ENCODE measurements at places on chromosomes 2 and 18.

DNA sequence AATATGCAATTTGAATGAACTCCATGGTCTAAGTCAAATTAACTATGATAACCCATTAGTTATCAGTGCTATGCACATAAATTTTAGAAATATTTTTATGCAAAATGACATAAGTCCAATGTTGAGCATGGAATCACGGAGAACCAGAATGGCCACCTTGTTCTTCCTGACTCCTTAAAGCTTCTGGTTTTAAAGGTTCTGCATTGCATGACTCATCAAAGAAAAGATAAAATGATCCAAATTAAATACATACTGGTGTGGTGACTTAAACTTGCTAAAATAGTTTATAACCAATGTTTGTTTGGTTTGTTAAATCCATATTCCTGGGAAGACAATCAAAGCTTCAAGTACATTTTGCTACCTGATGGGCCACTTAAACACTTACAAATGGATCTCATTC is 1146.9 kb upstream of the NRXN1 start:
- no peak for DNase-seq

DNA sequence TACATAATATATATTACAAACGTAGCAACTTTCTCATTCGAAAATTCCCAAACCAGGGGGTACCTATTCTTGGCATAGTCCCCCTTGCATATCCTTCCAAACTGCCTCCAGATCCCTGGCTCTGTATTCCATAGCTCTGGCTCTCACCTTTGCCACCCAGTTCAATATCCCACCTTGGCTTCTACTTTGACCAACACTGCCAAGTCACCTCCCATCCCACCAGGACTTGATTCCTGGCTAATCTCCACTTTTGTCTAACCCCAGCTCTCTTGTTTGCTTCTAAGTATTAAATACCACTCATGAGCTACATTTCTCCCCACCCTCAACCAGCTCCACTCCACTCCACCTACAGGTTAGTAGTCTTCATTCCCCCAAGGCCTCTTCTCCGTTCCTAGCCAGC is 103.2 kb upstream of the WDR75 start:
- DNase-seq: no peak

DNA sequence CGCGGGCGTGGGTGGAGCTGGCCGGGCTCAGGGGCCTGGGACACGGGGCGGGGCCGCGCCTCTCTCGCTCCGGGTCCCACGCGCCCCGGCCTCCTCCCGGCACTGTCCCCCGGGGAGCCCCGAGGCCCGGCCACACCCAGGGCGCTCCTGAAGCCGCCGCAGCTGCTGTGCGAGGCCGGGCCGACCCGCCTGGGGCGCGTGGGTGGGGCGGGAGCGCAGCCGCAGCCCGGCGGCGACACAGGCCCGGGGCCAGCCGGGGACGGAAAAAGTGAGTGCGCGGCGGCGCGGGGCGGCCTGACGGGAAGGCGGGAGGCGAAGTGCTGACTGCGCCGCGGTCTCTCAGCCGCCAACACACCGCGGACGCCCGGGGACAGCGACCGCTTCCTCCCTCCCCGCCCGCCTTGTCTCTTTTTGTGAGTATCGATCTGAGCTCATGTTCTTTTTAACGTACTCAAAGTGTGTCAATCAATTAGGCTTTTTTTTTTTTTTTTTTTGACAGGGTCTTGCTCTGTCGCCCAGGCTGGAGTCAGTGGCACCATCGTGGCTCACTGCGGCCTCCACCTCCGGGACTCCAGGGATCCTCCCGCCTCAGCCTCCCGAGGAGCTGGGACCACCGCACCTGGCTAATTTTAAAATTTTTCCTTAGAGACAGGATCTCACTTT is 14.5 kb downstream of the PDCD1 start:
- DNase-seq: peak; percentile 89

- no peak for DNase-seq
Observed at GRCh38 chr18:12960395-12960794, 12.6 kb downstream of the SEH1L start.

DNA sequence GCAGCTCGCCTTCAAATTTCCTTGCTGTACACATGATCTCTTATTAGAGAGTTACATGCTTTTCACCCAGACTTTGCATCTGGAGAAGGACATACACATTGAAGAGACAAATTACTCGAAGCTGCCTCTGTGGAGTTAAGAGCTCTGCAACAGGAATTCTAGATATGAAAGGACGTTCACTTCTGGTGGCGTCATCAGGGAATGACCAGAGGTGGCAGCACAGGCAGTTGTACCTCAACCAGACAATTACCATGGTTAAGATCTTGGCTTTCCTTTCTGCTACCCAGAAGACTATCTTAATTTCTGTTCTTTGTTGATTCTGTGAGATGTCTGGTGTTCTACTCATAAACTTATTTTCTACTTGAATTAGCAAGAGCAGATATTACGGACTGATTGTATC is 39.1 kb upstream of the MC4R start:
- DNase-seq: no peak

DNA sequence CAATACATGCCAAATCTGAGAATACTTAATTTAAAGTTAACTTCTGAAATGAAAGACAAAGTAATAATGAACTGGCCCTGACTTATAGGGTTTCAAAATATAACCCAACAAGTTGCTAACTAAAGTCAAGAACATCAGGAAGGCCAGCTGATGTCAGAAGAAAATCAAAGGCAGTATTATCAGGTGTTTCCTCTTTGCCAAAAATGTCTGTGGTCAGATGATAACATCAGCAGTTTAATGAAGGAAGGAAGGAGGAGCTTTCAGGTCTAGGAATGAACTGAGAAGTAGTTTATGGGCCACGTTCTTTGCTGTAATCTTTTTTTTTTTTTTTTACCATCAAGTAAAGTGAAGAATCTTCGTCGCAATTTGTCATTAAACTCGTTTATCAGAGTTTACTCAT is 40.9 kb downstream of the CDH2 start:
- DNase-seq: no peak

- DNase-seq: no peak
Observed at GRCh38 chr2:110866045-110866444, 133.7 kb downstream of the ACOXL start.

DNA sequence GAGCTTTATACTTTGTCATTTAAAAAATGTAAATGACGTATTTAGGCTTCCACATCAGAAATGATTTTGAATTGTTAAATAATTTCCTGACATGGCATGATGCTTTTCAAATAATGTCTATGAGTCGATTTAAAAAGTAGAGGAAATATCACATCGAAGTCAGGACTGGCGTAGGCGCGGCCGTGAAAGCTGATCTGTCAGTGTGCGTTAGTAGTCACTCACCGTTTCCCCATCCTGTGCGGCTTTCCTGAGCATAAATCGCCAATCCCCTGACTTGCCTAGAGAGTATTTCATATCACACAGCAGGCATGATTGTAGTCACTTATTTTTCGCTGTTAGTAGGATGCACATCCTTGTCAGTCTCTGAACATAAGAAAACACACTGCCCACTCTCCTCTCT is 843.1 kb downstream of the SOCS6 start:
- DNase-seq: no peak

DNA sequence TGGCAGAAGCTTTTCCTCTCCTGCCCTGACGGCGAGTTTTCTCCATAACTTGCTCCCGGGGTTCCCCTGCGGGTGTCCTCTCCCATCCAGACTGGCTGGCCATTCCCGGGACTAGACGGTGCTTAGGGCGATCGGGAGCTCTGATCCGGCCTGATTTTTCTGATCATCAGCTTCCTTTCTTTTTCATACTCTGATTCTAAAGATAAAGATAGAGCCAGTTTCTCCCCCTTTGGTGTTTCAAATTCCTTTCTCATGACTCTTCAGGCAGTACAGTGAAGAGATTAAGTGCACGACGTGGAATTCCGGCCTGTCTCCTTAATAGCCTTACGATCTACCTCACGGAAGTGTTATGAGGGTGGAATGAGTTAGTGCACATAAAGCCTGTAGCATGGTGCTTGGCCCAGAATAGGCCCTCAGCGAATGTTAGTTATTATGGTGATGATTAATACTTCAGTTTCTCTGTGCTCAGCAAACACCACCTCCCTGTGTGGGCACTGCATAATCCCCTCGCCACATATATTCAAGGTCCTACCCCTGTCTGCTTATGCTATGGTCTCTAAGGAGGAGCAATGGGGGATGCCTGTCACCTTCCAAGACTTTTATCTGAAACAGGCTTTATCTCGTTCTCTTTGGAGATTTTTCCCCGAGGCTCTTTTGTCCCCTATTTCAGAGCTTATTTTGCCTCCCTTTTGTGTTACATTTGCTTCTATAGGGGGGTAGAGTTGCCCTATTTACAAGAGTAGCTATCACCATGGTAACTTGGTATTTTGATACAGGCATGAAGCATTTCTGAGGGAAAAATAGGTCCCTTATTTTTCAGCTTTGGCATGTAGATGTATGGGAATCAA is 254.8 kb downstream of the CDH2 start:
- DNase-seq: no peak

- DNase-seq: no peak
Observed at GRCh38 chr2:227054006-227054405, 110.0 kb downstream of the COL4A4 start.

DNA sequence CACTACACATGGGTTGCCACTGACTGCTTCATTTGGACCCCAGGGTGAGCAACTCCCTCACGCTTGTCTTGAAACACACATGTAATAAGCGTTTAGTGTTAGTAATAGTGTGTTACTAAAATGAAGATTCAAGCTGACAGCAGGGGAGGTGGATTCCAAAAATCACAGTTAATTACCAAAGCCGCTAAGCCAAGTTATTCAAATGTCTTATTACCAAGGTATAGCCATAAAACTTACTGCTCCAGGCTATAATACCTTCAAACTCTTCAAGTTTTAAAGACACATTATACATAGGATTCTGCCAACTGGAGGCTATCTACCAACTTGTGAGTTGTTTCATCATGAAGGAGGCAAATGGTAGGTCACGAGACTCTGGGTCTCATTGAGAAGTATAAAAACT is 2.9 kb downstream of the LPIN2 start:
- no peak for DNase-seq

- no peak for DNase-seq
Observed at GRCh38 chr18:5285326-5285725, 10.2 kb downstream of the ZBTB14 start.

DNA sequence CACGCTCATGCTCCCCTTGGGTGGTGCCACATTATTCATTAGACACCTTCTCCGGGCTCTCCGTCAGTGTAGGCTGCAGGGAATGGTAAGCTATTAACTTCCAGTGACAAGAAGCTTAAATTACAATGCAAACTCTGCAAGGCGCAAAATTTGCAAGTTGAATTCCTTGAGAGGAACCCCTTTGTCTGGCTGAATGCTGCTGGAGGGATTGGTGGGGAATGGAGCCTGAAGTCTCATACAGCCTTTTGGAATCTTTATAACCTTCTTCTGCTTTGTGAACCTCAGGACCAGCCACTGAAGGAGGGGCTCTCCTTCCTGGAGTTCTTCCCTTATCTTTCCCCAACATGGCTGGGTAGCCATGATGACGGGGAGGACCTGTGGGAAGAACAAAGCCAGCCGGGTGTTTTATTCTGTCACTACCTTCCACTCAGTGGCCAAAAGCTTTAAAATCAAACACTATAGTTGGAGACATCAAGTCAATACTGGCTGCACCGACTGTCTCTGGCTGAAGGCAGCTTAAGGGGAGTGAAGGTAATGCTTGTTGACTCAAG is 220.9 kb upstream of the EPHA4 start:
- DNase-seq: no peak

DNA sequence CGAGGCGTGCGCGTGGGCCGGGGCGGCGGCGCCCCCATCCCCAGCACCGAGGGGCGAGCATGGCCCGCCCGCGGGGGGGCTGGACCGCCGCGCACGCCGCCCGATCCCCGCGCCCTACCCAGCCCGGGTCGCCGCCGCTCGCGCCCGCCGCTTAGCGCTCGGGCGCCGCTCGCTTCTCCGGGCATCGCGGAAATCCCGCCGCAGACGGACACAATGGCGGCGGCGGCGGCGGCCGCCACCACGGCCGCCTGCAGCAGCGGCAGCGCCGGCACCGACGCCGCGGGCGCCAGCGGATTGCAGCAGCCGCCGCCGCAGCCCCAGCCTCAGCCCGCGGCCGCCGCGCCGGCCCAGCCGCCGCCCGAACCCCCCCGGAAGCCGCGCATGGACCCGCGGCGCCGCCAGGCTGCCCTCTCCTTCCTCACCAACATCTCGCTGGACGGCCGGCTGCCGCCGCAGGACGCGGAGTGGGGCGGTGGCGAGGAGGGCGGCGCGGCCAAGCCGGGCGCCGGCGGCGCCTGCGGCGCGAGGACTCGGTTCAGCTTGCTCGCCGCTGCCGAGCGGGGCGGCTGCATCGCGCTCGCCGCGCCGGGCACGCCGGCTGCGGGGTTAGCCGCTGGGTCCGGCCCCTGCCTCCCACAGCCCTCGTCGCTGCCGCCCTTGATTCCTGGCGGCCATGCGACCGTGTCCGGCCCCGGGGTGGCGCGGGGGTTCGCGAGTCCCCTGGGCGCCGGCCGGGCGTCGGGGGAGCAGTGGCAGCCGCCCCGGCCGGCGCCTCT is 453 bp downstream of the CABLES1 start:
- DNase-seq: no peak

DNA sequence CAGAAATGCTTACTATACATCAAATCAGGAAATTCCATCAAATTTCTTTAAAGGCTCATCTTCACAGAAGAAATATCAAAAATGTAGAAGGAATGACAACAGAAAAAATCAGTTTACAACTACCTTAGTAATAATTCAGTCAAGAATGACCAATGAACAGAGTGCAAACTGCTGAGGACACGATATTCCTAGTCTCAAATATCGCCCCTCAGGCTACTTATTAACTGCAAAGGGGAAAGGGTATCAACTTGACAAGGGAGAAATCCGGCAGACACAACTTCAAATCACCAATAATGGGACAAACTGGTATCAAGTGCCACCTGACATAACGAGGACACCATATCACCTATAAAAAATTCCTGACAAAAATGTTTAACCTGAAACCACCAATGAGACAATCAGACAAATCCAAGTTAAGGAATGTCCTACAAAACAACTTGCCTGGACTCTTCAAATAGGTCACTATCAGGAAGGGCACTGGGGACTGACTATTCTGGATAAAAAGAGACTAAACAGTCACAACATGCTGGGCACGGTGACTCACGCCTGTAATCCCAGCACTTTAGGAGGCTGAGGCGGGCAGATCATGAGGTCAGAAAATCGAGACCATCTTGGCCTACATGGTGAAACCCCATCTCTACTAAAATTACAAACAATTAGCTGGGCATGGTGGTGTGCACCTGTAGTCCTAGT is 12.8 kb downstream of the COX7A2L start:
- DNase-seq: no peak

DNA sequence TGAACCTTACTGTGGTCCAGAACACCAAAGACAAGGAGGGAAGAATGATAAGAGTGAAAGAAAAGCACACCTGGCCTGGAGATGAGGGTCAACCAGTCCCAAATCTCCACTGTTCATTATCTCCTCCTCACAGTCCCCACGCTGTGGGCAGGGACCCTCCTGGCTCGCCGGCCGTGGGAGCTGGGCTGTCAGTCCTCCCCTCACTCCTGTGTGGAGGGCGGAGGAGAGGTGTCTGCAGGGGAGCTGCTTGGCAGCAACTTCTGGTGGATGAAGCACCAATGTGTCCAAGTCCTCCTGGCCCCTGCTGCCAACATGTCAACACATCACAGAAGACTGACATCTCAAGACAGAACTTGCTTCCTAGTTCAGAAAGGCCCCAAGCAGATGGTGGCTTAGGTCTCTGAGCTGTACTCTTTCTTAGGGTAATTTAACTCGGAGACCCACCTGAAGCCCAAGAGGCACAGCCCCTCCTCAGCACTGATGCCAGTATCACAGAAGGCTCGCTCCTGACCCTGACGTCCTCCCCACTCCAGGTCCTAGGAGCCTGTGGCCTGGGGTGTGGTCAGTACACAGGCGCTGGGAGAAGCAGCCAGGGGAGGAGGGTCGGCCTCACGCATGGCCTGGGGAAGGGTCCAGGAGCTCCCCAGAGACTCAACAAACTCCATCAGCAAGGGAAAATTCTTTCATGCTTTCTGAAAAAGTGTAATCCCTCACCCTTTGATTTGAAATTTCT is 54.5 kb downstream of the PARD6G start:
- DNase-seq: no peak
